Activated gamma-delta T cell treated with Interleukin-2 at 50 U/mL for 16 hours (primary cell): ENCODE measurements at places on chromosomes 12 and 14.

GRCh38 chr12:6871052-6871957 is 1.8 kb downstream of the SPSB2 start:
- DNase-seq = no peak

DNA sequence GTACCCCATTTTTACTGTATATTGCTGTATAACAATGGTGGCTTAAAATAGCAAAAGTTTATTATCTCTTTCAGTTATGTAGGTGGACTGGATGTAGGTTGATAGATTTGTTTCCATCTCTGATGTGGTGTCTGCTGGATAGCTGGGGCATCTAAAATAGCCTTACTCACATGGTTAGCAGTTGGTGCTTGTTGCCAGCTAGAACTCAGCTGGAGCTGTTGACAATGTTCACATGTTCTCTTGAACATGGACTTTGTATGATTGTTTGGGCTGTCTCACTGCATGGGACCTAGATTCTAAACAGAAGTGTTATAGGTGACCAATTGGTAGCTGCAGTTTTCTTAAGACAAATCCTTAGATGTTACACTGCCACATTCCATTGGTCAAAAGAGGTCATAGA is 126.9 kb downstream of the GPHN start:
- no peak for DNase-seq

GRCh38 chr14:105218611-105219010 is 29.7 kb upstream of the BTBD6 start:
- no peak for DNase-seq

DNA sequence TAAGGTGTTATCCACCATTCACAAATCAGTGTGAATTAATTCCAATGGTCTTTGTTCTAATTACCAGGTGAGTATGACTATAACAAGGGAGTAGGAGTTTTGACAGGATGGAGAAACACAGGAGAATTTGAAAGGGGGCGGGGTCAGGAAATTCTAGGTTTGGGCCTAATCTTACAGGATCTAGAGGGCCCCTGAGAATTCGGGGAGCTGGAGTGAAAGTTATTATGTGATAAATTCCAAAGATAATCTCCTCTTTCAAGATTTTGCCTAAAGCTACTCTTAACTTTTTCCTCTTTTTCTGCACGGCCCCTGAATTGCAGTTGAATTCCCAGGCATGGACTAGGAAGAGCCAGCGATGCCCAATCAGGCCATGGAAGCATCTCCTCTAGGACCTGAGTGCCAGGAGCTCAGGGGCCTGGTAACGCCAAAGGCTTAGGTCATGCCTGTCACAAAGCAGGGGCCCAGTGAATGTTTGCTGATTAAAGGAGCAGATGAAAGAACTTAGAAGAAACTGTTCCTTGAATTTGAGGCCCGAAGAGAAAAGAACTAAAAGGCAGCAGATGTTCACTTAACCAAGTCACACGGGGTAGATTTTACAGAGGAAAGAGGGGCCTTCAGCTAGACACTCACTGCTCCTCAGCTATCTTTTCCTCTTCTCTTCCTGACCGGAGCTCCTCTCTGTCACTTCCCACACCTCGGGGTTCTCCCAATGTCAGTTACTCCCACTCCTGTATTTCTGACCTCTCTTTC is 195.5 kb downstream of the PPM1H start:
- no peak for DNase-seq

GRCh38 chr12:107320033-107320928 is 226.9 kb upstream of the CRY1 start:
- DNase-seq = peak; percentile 62

GRCh38 chr12:113889891-113890581 is 76.1 kb downstream of the RBM19 start:
- no peak for DNase-seq

- no peak for DNase-seq
These were observed 1069.5 kb downstream of the TRHDE start for GRCh38 chr12:73341559-73342247.

DNA sequence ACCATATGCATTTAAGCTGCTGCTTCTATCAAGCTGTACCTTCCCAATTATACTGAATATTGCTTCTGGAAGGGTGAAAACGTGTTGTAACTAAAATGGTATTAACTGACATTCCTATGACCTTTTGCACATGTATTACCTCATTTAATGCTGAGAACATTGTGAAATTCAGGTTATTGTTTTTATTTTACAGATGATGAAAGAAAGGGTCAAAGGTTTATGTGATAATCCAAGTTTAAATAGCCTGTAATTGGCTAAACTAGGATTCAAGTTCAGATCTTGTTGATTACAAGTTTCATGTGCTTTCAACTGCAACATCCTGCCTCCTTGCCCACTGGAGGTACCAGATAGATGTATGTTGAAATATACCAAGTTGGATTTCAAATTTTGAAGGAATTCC is 433.3 kb upstream of the PRICKLE1 start:
- no peak for DNase-seq

GRCh38 chr12:38268612-38269011 is 48.0 kb upstream of the ALG10B start:
- no peak for DNase-seq

DNA sequence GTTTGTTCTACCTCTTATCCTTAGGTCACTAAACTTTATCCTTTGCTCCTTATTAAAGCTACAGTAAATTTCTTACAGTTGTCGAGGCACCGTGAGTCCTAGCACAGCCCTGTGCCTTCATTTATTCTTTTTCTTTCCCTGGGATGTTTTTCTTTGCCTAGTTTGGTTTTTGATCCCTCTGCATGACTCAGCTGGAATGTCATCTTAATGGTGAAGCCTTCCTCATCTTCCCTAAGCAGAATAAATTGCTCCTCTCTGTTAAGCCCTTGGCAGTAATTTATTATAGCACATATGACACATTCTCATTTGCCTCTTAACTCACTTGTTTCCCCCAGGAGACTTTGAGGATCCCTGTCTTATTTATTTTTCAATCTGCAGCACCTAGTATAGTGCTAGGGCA is 16.6 kb downstream of the ACTR10 start:
- DNase-seq = no peak

GRCh38 chr14:63342371-63342770 is 23.6 kb upstream of the GPHB5 start:
- no peak for DNase-seq

GRCh38 chr12:124802361-124802760 is 61.3 kb downstream of the SCARB1 start:
- no peak for DNase-seq

DNA sequence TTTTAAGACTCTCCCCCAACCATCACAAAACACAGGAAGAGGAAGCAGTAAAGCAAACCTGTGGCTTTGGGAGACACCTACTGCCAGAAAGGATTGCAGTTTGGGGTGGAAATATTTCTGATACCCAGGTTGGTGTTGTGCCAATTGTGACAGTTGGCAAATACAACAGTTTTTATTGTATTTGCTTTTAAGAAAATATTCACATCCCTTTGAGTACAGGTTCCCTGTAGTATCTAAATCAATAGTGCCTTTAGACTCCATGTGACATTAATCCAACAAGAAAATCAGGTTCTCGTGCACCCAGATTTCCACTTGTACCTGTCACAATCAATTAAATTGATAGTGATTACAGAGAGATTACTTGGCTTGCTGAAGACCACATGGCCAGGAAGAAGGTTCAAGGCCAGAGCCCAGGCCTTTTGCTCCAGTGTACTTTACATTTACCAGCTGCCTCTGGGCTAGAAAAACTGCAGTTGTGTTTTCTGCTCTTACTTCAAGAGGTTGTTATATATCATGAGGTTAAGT is 361.2 kb downstream of the ATP23 start:
- DNase-seq = no peak

- no peak for DNase-seq
These were observed 439.9 kb downstream of the EGLN3 start for GRCh38 chr14:33510991-33511390.

GRCh38 chr14:67151082-67151666 is 38.1 kb upstream of the GARIN2 start:
- no peak for DNase-seq

GRCh38 chr14:25622763-25623162 is 572.8 kb upstream of the STXBP6 start:
- DNase-seq = no peak

DNA sequence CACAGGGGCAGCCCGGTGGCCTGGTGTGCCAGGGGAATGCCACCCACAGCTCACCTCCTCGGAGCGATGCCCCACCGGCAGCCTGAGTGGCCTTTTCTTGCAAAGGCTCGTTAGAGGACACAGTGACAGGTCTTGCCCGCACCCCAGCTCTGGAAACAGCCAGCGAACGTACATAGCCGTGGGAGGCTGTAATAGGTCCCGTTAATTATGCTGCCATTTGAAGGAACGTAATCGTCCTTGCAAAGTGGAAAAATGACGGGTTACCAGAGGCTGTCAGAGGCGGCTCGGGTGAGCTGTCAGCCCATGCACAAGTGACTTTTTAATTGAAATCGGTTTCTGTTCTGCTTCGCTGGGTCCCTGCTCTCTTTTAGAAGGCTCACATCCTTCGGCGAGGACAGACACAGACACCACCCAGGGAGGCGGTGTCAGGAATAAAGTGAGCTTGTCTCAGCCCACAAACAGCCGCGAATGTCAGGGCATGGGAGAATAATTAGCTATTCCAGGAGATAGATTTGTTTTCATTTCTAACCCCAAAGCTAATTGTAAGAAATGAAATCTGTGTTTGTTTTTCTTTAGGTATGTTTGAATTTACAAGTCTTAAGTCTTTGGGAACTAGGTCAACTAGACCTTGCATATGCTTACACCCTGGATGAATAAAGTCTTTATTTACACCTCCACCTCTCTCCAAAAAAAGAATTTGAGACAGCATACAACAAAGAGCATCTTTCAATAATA is 77.2 kb upstream of the RFLNA start:
- DNase-seq = no peak

DNA sequence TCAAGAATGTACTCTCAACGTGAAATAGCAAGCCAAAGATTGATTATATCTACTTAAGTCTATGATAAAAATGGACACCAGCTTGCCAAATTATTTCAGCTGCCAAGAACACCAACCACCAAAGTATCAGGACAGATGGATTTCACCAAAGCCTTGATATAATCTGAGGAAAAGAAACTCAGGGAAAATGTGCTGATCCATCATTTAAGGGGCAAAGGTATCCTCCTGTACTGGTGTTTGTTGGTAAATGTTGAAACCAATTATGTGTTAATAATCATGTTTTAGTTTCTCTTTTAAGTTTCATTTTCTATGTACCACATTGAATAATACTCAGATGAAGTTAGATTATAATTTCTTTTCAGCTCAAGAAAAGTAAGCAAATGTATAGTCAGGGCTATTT is 1284.3 kb upstream of the TMEM132C start:
- DNase-seq = no peak

DNA sequence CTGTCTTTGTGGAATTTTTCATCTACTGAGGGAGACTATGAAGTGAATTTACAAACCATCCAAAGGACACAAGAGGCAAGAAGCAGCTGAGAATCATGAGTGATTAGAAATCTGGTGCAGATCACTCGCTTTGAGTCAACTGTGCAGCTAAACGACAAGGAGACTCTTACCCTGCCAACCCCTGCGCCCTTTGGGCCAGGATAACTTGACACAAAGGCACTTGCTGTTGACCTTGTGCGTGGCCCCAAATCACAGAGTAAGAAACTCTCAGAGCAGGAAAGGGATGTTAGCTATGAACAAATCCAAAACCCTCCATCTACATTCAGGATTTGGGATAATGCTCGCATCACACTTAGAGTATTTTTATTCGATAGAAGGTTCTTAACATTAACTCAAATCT is 11.5 kb upstream of the PARP11 start:
- no peak for DNase-seq

DNA sequence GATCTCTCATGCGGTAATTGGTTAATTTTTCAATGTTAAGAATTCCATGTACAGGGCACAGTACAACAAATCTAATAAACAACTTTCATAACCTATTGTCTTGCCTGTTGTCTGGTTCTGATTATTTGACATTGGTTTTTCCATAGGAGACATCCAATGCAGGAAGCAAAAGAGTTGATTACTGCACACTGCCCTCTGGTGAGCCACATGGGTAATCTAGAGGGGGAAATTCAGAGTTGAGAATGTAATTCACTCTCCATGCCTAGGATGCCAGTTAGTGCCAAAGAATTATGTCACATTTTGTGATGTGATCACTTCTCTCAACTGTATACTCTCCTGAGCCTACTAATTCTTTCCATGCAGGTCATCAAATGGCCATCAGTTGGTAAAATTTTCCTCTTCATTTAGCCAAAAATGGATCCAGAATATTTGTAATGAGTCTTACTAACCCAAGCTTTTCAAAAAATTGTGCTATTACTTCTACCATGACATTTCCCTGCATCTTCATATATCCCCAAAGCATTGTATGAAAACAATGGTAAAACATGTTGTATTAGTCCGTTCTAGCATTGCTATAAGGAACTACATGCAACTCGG is 17.7 kb upstream of the CCDC91 start:
- DNase-seq = no peak

GRCh38 chr12:106760184-106760531 is 14.3 kb upstream of the RIC8B start:
- no peak for DNase-seq

DNA sequence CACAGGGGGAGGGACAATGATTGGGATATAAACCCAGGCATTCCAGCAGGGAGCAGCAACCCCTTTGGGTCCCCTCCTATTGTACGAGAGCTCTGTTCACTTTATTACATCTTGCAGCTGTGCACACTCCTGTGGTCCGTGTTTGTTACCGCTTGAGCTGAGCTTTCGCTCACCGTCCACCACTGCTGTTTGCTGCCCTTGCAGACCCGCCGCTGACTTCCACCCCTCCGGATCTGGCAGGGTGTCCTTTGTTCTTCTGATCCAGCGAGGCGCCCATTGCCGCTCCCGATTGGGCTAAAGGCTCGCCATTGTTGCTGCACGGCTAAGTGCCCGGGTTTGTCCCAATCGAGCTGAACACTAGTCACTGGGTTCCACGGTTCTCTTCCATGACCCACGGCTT is 64.1 kb downstream of the E2F7 start:
- DNase-seq = no peak

DNA sequence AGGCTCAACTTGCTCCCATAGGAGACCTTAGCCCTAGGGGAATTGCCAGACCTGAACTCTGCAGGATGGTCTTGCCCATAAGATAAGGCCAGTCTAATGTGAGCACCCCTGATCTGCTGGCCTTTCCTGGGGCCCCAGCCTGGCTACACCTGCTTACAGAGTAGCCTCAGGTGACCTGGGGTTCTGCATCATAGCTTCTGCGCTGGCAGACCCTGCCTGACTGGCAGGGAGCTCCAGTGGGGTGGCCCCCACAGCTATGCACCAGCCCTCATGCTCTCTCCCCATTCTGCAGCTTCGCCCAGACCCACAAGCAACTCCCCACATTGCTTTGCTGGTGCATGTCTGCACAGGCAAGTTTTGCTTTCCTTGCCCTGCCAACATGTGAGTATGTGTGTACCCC is 371.3 kb upstream of the CLEC14A start:
- DNase-seq = no peak
